ENCODE measurements at places on chromosomes 5 and 9. TPM values are rescaled to one million over a fixed set of nuclear protein-coding genes. Genes with fewer than 3 reads are reported as not detected.

GRCh38 chr5:1865486-1865885 lies 17.2 kb downstream of the IRX4 start:
- DNase-seq = no peak

- peak; percentile 60 for DNase-seq
These were observed at the start of gene CCDC112 for GRCh38 chr5:115296124-115297022. CCDC112 (minus strand) TSS chr5:115296654; CDS start chr5:115296543, 111 bp downstream.

The TEK gene
- polyA plus RNA-seq = 36.7 TPM

DNA sequence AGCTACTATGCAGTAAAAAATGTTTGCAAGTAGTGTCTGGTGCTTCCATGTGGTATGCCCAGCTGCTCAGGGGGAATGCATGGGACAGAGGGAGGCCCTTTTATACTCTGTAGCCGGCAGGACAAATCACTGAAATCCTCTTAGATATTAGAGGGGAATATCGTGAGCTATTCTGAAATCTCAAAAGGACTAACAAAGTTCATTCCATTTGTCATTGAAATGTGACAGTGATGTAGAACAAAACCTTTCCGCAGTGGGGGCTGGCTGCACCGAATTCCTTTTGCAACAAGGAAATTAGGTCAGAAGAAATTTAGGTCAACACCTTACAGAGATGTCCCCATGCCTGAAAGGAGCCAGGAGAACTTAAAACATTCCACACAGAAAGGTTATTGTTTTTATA lies 72.4 kb upstream of the MEF2C start:
- DNase-seq = no peak

- DNase-seq = no peak
These were observed 81.2 kb downstream of the CAMSAP1 start for GRCh38 chr9:135826188-135826545.

All from renal pelvis (tissue), 12 donors.